ENCODE measurements at places on chromosomes 12 and 14.

DNA sequence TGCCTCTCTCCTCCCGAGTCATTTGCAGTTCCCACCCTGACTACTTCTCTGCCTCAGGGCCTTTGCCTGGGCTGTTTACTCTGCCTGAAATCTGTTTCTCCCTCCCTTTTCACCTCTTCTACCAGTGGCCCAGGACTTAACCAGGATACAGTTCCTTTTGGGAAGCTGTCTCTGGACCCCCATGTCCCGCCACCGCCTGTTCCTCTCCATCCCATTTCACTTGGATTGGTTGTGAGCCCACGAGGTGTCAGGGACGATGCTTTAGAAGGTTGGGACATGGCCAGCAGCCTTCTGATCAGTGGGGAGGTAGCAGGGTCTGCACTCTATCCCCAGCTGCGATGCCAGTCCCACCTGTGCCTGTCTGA lies 51.8 kb downstream of the FAM222A start:
- no peak for DNase-seq

- peak; percentile 33 for DNase-seq
Observed at GRCh38 chr12:92185052-92185451, 39.4 kb upstream of the BTG1 start.

- DNase-seq, result no peak
Observed at GRCh38 chr14:84340938-84341337, 1189.0 kb upstream of the FLRT2 start.

DNA sequence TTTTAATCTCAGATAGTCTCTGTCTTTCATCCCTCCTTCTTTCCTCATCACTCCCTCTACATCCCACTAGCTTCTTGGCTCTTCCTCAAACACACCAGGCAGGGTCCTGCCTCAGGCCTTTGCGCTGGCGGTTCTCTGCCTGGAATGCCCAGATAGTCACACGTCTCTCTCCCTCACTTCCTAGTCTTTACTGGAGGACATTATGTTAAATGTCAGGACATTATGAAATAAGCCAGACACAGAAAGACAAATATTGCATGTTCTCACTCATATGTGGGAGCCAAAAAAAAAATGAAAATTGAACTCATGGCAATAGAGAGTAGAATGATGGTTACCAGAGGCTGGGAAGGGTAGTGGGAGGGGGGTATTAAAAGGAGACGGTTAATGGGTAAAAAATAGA lies 442.0 kb downstream of the MED13L start:
- DNase-seq, result no peak

- no peak for DNase-seq
Observed at GRCh38 chr12:5036031-5036430, 7.6 kb upstream of the KCNA5 start.

- DNase-seq, result no peak
Observed at GRCh38 chr12:45329238-45329637, 113.3 kb downstream of the ANO6 start.

DNA sequence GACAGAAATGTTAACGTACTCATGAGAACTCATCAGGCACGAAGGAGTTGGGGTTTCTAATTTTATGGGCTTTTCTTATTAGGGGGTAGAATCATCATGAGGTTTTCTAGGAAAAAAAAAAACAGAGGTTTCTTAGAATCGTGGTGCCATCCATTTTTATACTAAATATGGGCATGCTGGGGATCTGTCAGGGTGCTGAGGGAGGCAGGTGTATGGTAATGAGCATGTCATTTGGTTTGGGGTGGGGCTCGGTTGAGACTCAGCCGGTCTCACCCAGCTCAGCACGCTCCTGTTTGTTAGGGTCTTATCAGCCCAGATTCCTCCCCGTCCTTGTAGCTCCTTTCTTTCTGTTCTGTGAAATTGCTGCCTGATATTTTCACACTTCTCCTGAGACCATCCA lies 98.2 kb downstream of the DICER1 start:
- no peak for DNase-seq

- no peak for DNase-seq
Observed at GRCh38 chr14:70013271-70013873, 134.2 kb downstream of the SMOC1 start.

GRCh38 chr14:55764784-55765183 lies 184.8 kb downstream of the KTN1 start:
- no peak for DNase-seq

DNA sequence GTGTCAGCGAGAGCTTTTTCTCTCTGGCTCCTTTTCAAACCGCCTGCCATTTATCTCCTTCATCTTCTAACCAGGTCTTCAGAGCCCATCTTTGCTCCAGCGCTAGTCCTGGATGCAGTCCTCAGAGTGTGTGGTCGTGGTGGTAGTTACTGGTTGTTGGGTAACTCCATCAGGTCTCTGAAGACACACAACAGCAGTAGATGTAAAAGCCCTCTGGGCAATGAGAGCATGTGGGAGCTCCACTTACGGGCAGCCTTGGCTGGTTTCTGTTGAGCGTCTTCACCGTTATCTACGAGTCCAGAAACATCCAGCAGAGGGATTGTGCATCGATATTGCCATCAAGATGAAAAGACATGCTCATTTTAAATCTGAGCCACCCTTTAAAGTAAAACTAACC lies 61.2 kb downstream of the FBXL14 start:
- DNase-seq, result no peak

- no peak for DNase-seq
Observed at GRCh38 chr14:103516426-103517173, 6.0 kb downstream of the CKB start.

GRCh38 chr14:89678768-89679167 lies 261.7 kb upstream of the FOXN3 start:
- DNase-seq, result no peak

DNA sequence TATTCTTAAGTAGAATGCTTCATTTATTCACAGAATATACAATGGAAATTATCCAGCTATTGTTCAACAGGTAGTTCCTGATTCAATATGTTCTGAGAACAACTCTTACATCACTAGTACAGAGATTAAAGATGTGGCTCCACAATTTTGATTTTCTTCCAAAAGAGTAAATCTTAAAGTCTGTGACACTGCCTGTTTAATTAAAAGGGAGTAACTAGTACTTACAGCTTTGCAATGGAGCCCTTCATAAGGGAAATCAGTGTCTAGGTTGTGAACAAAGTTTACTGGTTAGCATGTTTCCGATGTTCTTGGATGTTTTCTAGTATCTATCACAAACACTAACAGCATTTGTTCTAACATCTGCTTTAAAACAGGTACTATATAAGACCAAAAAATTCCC lies 30.8 kb downstream of the MIA2 start:
- no peak for DNase-seq

DNA sequence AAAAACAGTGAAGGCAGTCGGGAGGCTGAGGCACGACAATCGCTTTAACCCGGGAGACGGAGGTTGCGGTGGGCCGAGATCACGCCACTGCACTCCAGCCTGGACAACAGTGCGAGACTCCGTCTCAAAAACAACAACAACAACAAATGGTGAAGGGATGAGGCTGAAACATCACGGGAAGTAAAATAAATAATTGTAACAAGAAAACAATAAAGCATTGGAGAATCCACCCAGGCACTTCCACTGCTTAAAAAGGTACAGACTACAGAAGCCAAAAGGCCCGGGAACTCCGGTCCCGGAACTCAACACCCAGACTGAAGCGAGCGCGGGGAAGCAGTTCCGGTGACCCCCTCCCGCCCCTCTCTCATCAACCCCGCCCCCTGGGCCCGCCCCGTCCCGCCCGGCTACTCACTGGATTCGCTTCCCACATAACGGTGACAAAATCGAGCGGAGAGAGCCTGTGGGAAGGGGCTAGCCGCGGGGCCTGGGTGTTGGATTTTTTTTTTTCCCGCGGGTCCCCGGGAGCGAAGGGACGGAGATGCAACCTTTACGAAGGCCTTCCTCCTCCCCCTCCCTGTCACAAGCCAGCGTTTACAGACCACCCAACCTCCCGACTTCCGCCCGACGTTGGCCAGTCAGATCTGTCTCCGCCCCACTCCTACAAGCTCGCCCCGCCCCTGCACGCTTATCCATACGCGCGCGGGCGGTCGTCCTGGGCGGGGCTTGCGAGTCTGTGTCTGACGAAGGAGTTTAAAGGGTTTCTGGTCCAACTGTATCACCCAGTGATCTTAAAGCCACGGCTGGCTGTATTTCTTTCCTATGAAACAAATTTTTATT lies at the start of gene PARP11:
Gene PARP11 (minus strand): TSS at position 600 of the 837 bp plus-strand sequence. CDS start 170 bp downstream, at position 430.
- DNase-seq, result peak; percentile 96

- no peak for DNase-seq
Observed at GRCh38 chr12:96534339-96534738, 45.0 kb downstream of the CFAP54 start.

GRCh38 chr12:124964251-124964650 lies 24.7 kb downstream of the DHX37 start:
- DNase-seq, result no peak

DNA sequence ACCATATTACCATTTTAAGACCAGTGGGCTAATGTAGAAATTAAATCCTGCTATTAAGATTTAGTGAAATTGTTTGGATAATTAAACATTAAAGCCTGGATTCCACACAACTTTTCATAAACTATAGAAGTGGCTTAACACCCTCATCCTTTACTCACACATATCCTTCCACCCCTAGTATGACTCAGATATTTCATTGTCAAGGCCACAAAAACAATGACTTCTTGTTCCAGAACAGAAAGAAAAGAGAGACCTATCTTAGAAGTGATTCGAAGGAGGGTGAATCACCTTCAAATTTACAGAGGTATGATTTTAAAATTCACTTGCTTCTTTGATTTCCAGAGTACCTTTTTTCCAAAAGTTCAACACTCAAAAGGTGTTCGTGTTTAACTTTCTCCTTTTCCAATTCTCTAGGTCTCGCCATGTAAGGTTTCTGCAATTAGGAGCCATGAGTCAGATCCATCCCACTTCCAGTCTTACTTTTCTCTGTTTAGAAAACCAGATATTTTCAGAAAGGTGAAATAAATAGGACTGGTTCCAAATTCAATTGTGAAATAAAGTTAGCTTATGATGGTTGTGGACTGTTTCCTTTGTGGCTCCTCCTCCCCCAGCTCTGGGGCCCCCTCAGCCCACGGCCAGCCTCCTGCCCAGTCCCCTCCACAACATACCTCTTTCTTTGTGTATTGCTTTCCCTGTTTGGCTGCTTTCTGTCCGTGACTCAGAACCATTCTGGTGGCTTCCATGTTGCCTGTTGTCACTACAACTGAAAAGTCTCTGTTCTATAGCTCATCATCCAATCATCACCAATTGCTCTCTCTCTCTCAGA lies 24.6 kb upstream of the MGP start:
- DNase-seq, result no peak

DNA sequence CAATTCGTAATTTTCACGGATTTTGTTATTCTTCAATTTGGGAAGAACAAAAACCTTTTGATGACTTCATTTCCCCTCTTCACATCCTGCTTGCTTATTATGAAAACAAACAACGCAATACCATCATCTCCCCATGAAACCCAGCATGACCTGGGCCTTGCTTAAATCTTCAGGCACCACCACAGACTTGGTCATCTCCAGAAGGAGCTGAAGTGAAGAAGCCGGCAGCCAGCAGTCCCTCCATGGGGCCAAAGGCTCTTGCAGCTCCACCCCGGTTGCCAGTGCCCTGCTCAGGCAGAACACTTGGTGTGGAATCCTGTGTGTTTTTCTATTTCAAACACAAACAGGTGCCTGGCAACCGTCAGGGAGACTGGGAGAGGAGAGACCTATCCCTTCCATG lies 982.9 kb upstream of the TMEM132C start:
- DNase-seq, result no peak

- no peak for DNase-seq
Observed at GRCh38 chr14:30748343-30748742, 126.0 kb upstream of the COCH start.

GRCh38 chr14:21088687-21089086 lies 9.8 kb downstream of the ZNF219 start:
- DNase-seq, result no peak

- DNase-seq, result peak; percentile 46
Observed at GRCh38 chr14:103748534-103748857, 32.9 kb downstream of the ZFYVE21 start.

GRCh38 chr12:43675048-43675904 lies 83.3 kb downstream of the PUS7L start:
- DNase-seq, result no peak

DNA sequence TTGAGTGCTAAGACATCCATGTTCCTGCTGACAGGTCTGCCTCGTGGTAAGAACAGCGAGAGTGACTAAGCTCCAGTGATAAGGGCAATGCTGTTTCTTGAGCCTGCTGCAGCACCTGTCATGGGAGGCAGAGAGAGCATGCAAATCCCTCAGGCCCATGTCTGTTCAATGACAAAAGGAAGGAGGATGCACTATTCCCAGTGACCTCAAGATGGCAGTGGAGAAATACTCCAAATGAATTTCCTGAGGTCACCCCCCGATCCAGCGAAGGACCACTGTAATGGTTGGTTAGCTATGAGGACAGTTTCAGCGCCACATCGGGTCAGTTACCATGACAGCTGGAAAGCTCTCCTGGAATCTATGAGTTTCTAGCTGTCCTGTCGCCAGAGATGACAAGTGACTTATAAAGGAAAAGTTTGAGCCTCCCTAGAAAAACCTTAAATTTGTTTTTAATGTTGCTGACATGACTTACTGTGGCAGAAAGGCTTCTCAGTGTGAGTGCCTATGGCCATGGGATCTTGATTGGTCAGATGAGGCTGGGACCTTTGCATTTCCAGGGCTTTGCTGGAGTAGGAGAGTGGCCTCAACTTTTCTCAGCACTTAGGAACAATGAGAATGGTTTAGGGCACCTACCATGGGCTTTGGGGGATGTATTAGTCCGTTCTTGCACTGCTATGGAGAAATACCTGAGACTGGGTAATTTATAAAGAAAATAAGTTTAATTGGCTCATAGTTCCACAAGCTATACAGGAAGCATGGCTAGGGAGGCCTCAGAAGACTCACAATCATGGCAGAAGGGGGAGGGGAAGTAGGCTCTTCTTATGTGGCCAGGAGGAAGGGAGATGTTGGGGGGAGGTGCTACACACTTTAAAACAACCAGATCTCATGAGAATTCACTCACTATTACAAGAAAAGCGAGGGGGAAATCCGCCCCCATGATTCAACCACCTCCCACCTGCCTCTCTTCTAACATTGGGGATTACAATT lies 88.0 kb upstream of the TMEM260 start:
- peak; percentile 30 for DNase-seq

DNA sequence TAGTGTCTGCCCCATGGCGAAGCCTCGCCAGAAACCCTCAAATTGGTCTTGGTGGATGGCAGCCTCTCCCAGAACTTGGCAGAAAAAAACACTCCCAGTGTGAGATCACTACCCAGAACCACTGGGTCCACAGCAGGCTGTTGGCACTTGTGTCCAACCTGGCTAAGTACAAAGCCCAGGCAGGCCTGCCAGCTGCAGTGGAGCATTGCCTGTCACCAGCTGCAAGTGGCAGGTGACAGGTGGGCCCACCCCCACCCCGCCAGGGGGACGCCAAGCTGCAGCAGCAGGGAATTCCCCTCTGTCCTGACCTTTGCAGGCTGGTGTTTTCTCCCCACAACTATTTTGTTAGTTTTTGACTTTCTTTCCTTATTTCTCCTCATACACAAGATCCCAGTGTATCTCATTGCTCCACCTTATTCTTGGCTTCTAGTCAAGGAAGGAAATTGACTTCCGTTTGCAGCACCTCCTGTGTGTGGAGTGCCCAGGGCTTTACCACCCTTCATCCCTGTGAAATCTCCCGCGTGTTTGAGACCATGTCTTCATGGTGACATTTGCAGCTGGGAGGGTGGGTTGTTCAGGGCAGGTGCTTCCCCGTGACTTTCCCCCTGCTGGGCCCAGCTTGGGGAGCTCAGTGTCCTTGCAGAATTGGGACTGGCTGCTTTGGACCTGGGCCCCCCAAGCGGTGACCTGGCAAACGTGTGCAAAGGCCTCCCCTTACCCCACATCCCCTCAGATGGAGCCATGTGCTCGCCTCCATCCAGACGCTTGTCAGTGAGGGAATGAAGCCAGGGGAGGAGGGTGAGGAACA lies 73.8 kb upstream of the RIN3 start:
- DNase-seq, result no peak

- no peak for DNase-seq
Observed at GRCh38 chr12:40566271-40566670, 126.0 kb upstream of the CNTN1 start.

GRCh38 chr12:23211384-23212320 lies 586.7 kb downstream of the ETNK1 start:
- DNase-seq, result no peak

Measured in naive thymus-derived CD8-positive, alpha-beta T cell (primary cell).